ENCODE measurements at places on chromosomes 4 and X. TPM values are rescaled to one million over a fixed set of nuclear protein-coding genes. Genes with fewer than 3 reads are reported as not detected.

Gene FAM156B
- 24.1 TPM for total RNA-seq

DNA sequence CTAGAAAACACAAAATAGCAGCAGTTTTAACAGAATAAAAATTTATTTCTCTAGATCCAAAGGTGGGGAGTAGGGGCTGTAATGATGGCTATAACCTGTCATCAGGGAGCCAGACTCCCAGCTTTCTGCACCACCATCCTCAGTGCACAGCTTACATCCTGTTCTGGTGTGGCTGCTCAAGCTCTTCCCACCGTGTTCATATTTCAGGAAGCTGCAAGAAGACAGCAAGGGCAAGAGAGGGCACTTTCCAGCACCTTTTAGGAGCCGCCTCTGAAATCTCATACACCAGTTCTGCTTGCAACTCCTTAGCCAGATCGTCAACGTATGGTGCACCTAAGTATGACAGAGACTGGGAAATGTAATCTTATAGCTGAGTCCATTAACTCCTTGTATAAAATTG lies 253.7 kb downstream of the CENPC start:
- no peak overlapping the region for H3K27ac ChIP-seq
- no peaks in the 10 kb centered on the region for H3K4me1 ChIP-seq
- no peak overlapping the region for H3K4me3 ChIP-seq

Gene DRD5
- total RNA-seq = not detected

Gene GPM6B
- total RNA-seq = 44.1 TPM

Gene CSAG1
- not detected for total RNA-seq

Gene ERAS
- total RNA-seq = not detected

Gene GAGE12H
- total RNA-seq = not detected

GRCh38 chr4:4326166-4326565 lies 36.1 kb downstream of the ZBTB49 start:
- H3K4me1 ChIP-seq = no peaks in the 10 kb centered on the region
- H3K27me3 ChIP-seq = no peaks in the 10 kb centered on the region
- H3K4me3 ChIP-seq = no peak overlapping the region

DNA sequence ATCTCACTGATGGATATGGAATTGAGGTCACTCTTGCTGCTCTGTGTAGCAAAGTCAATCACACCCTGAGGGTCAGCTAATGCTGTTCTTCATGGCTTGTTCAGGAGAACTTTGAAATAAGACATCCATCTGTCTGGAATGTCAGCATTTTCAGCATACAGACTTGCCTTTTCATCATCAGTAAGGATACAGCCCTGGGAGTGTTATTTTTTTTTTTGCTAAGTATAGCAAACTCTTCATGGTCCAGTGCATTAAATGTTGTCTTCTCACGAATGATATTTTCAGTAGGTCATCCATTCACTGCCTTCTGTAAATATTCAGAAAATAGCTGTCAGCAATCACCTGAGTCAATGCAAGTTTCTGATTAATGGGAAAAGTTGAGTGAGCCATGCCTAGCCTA lies 268.8 kb upstream of the SMIM31 start:
- H3K4me1 ChIP-seq = no peaks in the 10 kb centered on the region
- no peak overlapping the region for H3K4me3 ChIP-seq
- no peaks in the 10 kb centered on the region for H3K36me3 ChIP-seq
- H3K27me3 ChIP-seq = no peaks in the 10 kb centered on the region
- no peak overlapping the region for H3K27ac ChIP-seq

Gene SPOCK3
- total RNA-seq = 1.3 TPM

DNA sequence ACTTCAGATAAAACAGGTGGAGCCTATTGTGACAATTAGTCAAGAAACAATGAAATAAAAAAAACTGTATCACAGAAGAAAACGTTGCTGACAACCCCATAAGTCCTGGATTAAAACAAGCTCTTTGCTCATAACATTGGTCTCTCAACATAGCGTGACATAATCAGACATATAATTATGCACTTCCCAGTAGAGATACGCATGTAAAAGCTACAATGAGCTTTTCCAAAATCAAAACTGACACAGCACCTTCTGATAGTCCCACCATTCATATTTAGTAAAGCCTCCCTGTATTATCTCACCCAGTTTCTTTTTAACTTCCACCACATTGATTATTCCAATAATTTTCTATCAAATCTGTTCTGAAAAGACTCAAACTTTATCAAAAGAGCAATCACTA lies 372.1 kb upstream of the SMIM31 start:
- H3K4me3 ChIP-seq = no peak overlapping the region
- no peaks in the 10 kb centered on the region for H3K27me3 ChIP-seq
- no peaks in the 10 kb centered on the region for H3K36me3 ChIP-seq
- no peak overlapping the region for H3K27ac ChIP-seq

Gene C4orf36
- total RNA-seq = 4.8 TPM

- H3K4me3 ChIP-seq = no peak overlapping the region
- no peaks in the 10 kb centered on the region for H3K36me3 ChIP-seq
- H3K27me3 ChIP-seq = no peaks in the 10 kb centered on the region
- no peak overlapping the region for H3K27ac ChIP-seq
Observed at GRCh38 chr4:80500613-80501012, 165.1 kb downstream of the CFAP299 start.

GRCh38 chr4:52235552-52236201 lies 184.6 kb downstream of the SPATA18 start:
- no peak overlapping the region for H3K27ac ChIP-seq
- no peak overlapping the region for H3K4me3 ChIP-seq
- no peak for DNase-seq
- no peaks in the 10 kb centered on the region for H3K4me1 ChIP-seq
- no peaks in the 10 kb centered on the region for H3K27me3 ChIP-seq

Gene AADAT
- total RNA-seq = 14.4 TPM

GRCh38 chr4:81573840-81574239 lies 102.1 kb upstream of the RASGEF1B start:
- H3K27me3 ChIP-seq = no peaks in the 10 kb centered on the region
- H3K4me1 ChIP-seq = no peaks in the 10 kb centered on the region
- no peak for DNase-seq
- no peaks in the 10 kb centered on the region for H3K36me3 ChIP-seq
- H3K4me3 ChIP-seq = no peak overlapping the region

- H3K27ac ChIP-seq = no peak overlapping the region
- no peaks in the 10 kb centered on the region for H3K36me3 ChIP-seq
- no peak for DNase-seq
- no peaks in the 10 kb centered on the region for H3K27me3 ChIP-seq
Observed at GRCh38 chr4:125522992-125523391, 208.2 kb downstream of the FAT4 start.

GRCh38 chr4:182449186-182449929 lies 206.2 kb downstream of the TENM3 start:
- peak overlapping the region; percentile 43 for H3K4me3 ChIP-seq
- H3K27ac ChIP-seq = peak overlapping the region; percentile 92
- DNase-seq = no peak
- no peaks in the 10 kb centered on the region for H3K27me3 ChIP-seq
- no peaks in the 10 kb centered on the region for H3K36me3 ChIP-seq

DNA sequence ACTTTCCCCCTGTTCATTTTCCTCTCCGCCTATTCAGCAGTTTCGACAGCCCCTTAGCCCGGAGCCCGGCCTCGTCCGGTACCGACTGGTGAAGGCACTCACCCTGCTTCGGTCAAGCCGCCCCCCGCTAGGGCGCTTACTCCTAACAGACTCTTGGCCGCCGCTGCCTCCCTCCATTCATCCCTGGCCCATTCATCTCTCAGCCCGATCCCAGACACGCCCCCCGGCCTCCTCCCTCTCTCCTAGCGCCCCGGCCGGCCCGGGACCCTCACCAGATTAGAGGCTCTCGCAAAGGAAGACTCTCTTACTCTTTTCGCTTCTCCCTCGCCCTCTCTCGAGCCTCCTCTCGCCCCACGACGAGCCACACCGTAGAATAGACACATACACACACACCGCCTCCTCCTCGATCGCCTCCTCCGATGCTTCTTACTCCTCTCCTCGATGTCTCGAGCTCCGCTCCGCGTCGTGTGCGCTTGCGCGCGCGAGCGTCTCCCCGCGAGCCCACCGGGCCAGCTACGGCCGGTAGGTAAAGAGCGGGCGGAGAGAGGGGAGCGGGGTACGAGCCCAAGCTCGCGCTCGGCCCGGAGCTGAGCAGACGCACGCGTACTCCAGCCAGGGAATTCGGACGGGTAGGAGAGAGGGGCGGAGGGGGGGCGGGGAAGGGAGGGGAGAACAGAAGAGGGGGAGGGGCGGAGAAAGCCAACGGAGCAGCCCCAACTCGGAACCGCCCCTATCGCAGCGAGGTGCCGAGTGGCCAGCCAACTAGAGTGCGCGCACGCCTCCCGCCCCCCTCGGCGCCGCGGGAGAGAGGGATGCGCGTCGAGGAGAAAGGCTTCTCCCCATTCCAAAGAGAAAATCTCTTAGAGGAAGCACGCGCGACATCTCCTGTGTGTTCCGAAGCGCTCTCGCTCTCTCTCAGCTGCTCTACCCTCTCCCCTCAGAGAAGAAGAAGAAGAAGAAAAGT lies at the start of gene WNK3:
WNK3 (minus strand) TSS at position 633 of the 964 bp plus-strand sequence.
- DNase-seq = peak; percentile 76
- no peaks in the 10 kb centered on the region for H3K36me3 ChIP-seq
- no peaks in the 10 kb centered on the region for H3K27me3 ChIP-seq
- H3K4me1 ChIP-seq = no peaks in the 10 kb centered on the region
- H3K4me3 ChIP-seq = peak within 1 kb of the TSS; percentile 41
- H3K27ac ChIP-seq = peak within 1 kb of the TSS; percentile 84

DNA sequence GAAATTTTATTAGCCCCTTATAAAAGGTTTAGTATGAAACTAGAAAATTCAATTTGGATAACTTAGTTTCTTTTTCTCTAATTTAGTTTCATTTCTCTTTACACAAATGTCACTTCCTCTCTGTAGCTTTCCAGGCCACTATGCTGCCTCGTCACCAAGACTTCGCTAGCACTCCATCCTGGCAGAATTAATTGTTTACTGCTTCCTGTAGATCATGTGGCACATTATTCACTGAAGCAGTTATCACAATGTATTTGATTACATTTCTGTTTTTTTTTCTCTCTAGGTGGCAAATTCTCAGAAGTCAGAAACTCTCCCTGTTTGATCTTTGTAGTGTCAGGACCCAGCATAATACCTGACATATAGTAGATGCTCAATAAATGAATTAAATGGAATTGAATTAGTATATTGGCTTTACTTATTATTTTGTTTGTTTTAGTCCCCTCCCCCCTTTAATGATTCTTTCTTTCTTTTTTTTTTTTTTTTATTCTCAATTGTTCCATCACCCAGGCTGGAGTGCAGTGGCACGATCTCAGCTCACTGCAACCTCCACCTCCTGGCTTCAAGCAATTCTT lies 9.3 kb upstream of the SAT1 start:
- H3K4me3 ChIP-seq = no peak overlapping the region
- H3K4me1 ChIP-seq = no peaks in the 10 kb centered on the region
- no peak overlapping the region for H3K27ac ChIP-seq
- H3K27me3 ChIP-seq = no peaks in the 10 kb centered on the region

Gene PPP4R3C
- not detected for total RNA-seq

- H3K27ac ChIP-seq = no peak overlapping the region
- no peak overlapping the region for H3K4me3 ChIP-seq
- H3K36me3 ChIP-seq = no peaks in the 10 kb centered on the region
- no peaks in the 10 kb centered on the region for H3K27me3 ChIP-seq
- H3K4me1 ChIP-seq = no peaks in the 10 kb centered on the region
Observed at GRCh38 chrX:13646154-13646549, 6.8 kb upstream of the TCEANC start.

DNA sequence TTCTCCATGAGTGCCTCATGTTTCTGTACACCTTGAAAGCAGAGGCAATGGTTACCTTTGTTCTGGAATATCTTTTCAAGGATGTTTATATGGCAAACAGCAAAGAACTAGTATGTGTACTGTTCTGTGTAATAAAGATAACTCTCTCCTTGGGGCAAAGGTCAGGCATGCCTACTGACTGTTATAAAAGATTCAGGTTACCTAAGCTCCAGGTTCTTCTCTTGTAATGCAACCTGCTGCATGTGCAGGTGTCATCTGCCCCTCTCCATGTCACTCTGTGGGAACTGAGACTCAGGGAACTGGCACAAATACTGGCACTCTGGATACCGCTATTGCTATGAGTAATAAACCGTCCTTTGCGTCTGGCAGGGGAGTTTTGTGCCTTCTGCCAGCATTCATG lies 5.4 kb upstream of the TRPC3 start:
- H3K36me3 ChIP-seq = no peaks in the 10 kb centered on the region
- H3K4me3 ChIP-seq = no peak overlapping the region
- no peak for DNase-seq
- no peak overlapping the region for H3K27ac ChIP-seq

- DNase-seq = no peak
- H3K36me3 ChIP-seq = no peaks in the 10 kb centered on the region
- no peaks in the 10 kb centered on the region for H3K4me1 ChIP-seq
- no peak overlapping the region for H3K27ac ChIP-seq
- no peak overlapping the region for H3K4me3 ChIP-seq
Observed at GRCh38 chr4:109332926-109333464, 30.5 kb upstream of the COL25A1 start.

Gene ODAPH
- total RNA-seq = not detected

DNA sequence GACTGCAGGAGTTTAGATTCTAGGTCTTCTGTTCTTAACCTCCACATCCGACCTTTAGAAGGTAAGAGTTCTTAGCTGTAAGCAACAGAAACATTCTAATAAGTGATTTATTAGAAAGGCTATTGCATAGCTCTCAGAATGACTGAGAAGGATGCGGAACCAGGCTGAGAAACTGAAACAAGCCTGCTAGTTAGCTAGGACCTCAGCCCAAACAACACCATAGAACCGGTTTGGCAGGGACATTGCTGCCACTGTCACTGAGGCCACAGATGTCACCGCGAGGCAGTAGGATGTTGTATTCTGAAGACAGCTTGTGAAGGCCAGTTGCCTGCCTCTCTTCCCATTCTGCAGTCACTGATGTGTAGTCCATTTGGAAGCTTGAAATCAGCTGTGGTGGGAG lies 160.0 kb upstream of the ARX start:
- no peak overlapping the region for H3K27ac ChIP-seq
- no peaks in the 10 kb centered on the region for H3K36me3 ChIP-seq
- no peak overlapping the region for H3K4me3 ChIP-seq
- no peak for DNase-seq
- H3K4me1 ChIP-seq = no peaks in the 10 kb centered on the region
- no peaks in the 10 kb centered on the region for H3K27me3 ChIP-seq

DNA sequence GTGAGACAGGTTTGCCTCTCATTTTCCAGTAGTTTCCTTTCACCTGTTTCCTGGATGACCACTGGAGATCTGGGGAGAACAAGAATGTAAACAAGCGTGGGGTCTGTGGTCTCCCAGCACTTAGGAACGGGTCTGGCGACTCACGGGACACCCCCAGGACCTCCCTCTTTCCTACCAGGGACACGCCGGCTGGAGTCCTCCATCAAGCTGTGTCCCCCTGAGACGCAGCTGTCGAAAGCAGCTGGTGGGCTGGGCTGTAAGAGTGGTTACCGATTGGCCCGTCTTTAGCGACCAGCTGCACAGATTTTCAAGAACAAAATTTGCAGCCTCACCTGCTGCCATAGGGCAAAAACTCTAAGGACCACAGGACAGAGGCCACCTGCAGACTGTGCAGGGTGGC lies 11.9 kb downstream of the LRPAP1 start:
- H3K4me3 ChIP-seq = no peak overlapping the region
- no peaks in the 10 kb centered on the region for H3K4me1 ChIP-seq
- H3K36me3 ChIP-seq = no peaks in the 10 kb centered on the region
- no peak for DNase-seq
- no peaks in the 10 kb centered on the region for H3K27me3 ChIP-seq

- no peaks in the 10 kb centered on the region for H3K4me1 ChIP-seq
- no peak overlapping the region for H3K4me3 ChIP-seq
- no peak overlapping the region for H3K27ac ChIP-seq
- no peak for DNase-seq
Observed at GRCh38 chrX:15016051-15016450, 142.8 kb downstream of the MOSPD2 start.
